ENCODE measurements at places on chromosomes 6 and 20.

- DNase-seq = no peak
Observed at GRCh38 chr6:22146931-22147701, 149.7 kb downstream of the PRL start.

GRCh38 chr6:36847152-36847551, 7.9 kb upstream of the CPNE5 start:
- DNase-seq = no peak

- no peak for DNase-seq
Observed at GRCh38 chr20:23602241-23602640, 3.5 kb downstream of the CST9 start.

- peak; percentile 7 for DNase-seq
Observed at GRCh38 chr20:1335961-1336698, 7.2 kb upstream of the SDCBP2 start.

DNA sequence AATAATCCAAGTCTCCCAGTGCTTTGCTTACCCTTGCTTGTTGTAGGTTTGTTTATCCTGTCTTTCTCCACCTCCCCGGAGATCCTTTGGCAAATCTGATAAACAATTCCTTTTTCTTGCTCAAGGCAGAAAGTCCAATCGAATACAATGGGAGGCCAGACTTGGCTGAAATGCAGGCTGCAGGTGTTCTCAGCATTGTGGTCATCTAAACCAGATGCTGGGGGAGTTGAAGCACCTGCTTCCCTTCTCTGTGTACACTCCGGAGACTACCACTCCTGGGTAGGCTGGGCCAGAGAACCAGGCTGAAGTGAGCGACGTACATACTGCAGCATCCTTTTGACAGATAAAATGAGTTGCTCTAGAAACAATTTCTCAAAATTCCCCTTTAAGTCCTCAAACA, 82.6 kb upstream of the PREP start:
- DNase-seq = no peak

All from T-helper 2 cell treated with Interferon-gamma antibody and Interleukin-4, amounts not matched to agents 5 μg/mL and 100 μg/mL, for 36 hours (primary cell).